ENCODE measurements at places on chromosomes 1 and 21.
A peak's percentile ranks its signal among the peaks of the same experiment; 100 is the strongest.

GRCh38 chr1:64516803-64517568 is 47.1 kb downstream of the CACHD1 start:
- no peak for DNase-seq

DNA sequence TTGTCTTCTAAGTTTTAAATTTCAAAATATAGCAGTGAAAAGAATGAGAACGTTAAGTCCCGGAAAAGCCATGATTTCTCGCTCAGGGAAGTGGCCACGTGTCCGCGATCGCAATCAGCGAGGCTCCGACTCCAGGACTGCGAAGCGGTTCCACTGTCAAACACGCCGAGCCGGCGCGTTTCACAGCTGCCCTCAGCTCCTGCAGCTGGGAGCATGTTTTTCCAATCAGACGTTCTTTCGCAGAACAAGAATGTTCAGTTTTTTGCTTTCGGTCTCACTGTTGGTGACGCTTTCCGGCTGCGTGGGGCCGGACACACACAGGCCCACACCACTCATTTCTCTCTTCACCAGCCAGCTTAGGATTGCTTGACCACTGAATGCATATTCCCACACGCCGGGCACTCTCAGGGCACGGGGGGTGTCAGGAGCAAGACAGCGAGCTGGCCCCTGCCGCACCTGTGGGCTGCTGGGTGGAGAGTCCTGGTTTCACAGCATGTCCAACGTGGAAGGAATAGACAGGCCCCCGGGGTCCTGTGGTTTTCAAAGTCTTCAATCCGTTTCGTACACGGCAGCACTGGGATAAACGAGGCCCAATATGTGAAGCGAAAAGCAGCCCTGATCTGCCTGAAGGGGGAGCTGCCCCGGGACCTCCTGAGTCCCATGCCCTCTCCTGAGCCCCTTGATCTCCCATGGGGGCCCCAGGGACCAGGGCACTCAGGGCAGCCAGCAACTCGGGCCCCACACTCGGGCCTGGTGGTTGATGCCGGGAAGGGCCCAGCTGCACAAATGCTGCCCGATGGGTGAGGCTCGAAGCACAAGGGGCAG is 47.3 kb upstream of the COL18A1 start:
- no peak for DNase-seq

DNA sequence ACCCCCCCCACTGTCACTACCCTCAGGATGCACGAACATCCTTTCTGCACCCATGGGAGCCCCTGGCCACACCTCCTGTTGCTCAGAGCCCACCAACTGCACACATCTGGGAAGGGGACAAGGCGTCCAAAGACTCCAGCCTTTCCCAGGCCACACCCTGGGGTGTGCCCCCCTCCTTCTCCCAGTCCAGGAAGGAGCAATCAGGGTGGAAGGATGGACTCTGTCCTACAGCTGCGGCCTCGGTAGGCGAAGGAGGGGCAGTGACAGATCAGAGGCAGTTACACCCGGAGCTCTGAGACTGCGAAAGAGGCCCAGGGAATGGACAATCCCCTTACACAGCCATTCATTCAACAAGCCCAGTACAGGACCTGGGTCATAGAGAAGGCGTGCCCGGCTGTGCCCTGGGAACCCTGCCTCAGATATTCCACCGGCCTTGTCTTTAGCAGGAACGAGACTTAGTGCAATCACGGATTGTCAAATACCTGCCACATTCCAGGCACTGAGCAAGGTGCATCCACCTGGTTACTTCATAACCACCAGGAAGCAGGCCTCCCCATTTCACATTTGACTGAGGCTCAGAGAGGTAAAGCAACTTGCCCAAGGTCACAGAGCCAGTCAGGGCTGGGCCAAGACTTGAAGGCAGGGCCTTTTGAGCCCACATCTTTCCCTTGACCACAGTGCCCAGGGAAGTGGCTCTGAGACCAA is 9.4 kb downstream of the HSPG2 start:
- no peak for DNase-seq

- DNase-seq: no peak
These were observed 110.9 kb downstream of the KCNN3 start for GRCh38 chr1:154759196-154759595.

DNA sequence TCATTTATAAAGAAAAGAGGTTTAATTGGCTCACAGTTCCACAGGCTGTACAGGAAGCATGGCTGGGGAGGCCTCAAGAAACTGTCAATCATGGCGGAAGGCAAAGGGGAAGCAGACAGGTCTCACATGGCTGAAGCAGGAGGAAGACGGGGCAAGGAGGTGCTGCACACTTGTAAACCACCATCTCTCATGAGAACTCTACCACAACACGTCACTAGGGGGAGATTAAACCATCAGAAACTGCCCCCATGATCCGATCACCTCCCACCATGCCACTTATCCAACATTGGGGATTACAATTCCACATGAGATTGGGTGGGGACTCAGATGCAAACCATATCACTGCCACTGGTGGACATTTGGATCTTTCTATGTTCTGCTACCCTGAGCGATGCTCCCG is 351.4 kb downstream of the NPHP4 start:
- DNase-seq: no peak

GRCh38 chr21:35234725-35235124 is 185.6 kb upstream of the RUNX1 start:
- DNase-seq: no peak

GRCh38 chr1:43137445-43138052 is 34.5 kb downstream of the EBNA1BP2 start:
- no peak for DNase-seq

DNA sequence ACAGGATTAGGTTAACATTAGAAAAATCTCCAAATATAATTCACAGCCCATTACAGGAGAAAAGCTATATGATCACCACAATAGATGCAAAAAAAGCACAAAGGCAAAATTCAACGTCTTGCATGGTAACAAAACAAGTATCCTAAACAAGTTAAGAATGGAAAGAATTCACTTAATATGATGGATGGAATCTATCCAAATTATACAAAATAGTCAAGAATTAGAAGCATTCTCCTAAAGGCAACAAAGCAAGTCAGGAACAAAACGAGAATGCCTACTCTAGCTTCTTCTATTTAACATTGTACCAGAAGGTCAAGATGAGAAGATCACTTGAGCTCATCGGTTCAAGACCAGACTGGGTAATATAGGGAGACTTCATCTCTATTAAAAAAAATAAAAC is 442.8 kb downstream of the SETD4 start:
- no peak for DNase-seq

- no peak for DNase-seq
These were observed 44.6 kb downstream of the WNT9A start for GRCh38 chr1:227903061-227903521.

DNA sequence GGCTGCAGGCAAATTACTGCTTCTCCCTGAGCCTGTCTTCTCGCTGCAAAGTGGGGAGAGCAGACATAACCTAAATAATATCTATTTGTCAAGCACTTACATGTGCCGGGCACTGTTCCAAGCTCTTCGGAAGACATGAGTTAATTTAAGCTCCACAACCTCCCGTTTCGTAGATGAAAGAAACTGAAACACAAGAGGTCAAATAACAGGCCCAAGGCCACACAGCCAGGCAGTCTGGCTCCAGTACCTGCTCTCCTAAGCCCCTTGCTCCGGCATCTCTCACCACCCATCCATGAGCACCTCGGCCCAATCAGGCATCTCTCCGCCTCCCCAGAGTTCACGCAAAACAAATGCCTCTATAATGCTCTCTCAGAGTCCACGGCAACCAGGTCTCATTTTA is 65.4 kb downstream of the TAS1R2 start:
- DNase-seq: peak; percentile 64

DNA sequence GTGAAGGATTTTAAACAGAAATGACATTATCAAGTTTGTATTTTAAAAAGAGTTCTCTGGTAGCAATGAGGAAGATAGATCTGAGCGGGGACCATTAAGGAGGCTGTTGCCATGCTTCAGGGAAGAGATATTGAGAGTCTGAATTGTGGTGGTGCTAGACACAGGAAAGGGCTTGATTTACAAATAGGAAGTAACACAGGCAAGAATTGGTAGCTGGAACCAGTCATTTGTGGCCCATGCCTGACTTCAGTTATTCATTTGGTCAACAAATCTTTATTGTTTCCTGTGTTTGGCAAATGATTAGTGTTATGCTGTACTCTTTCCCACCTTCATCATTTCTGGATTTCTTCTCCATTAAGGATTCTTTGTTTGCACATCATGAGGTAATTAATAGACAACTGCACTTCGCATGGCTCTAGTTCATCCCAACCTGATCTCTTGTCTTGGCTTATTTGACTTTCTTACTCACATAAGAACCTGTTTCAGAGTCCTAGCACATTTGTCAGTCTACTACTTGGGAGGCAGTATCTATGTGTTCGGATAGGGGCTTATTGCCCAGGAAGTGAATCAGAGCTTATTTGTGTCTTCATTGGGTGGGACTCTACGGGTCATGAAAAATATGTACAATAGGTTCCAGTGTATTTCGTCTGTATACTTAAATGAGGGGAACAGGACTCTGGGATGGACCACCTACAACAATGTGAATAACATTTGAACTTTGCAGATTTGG is 32.3 kb downstream of the EEIG2 start:
- no peak for DNase-seq

- no peak for DNase-seq
These were observed 36.8 kb upstream of the GALNT2 start for GRCh38 chr1:230030122-230030821.

- DNase-seq: no peak
These were observed 119.6 kb upstream of the CACYBP start for GRCh38 chr1:174880171-174880570.

- no peak for DNase-seq
These were observed 127.1 kb downstream of the PCNX2 start for GRCh38 chr1:233168384-233168783.

- no peak for DNase-seq
These were observed 139.1 kb upstream of the USH2A start for GRCh38 chr1:216562383-216562782.

GRCh38 chr1:11790880-11791715 is 14.7 kb downstream of the MTHFR start:
- no peak for DNase-seq

- no peak for DNase-seq
These were observed 24.3 kb downstream of the ZMYND12 start for GRCh38 chr1:42431514-42431913.

DNA sequence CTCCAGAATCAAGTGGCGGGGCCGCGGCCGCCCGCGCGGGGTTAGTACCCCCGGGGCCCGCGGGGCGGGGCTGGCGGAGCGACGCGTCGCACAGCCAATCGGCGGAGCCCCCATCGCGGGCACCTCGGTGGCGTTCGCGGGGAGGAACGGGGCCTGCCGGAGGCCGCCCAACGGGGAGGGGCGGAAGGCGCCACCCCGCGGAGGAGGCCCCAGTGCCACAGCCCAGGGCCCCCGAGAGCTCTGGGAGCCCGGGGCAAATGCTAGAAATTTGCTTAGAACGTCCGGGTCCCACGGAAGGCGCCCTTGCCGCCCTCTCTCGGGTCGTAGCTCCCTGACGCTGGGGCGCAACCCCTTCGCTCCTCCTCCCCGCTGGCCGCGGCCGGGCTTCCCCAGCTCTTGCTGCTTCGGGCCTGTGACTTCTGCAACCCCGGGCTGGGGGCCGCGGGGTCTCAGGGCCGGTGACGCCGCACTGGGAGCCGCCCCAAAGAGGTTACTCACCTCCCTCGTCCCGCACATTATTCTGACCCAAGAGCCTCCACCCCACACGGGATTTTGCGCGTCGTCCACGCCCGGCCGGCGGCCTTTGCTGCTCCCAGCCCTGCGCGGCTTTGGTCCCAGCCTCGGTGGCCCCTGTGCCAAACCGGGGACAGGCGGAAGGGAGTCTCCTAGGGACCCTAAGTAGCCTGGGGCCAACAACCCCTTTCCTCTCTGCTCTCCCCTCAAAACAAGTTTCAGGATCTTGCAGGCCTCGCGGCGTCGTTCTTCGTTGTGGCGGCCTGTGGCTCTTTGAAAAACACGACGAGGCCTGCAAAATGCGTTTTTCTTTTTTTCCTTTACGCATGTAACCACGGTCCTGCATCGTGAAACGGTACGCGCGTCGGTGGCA is at the start of gene RUNX3:
Gene RUNX3 (minus strand): TSS at position 17 of the 886 bp plus-strand sequence. CDS start 408 bp downstream, outside the sequence.
- DNase-seq: peak; percentile 68

DNA sequence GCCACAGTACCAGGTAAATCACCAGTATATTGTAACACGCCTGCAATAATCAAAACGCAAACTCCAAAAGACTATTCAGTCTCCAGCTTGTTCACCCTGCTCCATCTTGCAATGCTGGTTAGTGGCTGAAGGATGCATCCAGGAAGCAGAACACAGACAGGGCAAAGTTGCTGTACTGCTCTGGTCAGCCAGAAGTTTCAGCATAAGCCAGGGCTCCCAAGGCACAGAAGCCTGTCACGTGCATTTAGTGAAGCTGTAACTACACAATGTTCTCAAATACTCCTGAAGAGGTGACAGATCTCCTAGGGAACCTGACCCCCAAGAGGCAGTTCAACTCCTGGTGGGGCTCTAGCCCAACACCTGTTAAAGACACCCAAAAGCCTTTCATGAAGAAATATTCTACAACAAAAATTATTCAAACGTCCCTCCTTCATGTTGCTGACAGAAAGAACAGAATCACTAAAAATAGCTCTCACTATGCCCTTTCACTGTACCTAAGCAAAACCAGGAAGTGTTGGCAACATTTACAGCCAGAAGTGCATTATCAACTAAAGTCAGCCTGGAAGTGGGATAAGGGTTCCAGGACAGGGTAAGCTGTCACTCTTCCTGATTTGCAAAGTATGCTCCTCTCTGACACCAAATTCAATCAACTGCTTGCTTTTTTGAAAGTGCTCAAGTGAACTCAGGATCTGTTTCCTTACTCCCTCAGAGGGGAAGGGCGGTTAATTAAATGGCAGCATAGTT is 52.1 kb downstream of the SLC35D1 start:
- no peak for DNase-seq

- DNase-seq: no peak
These were observed 94.7 kb downstream of the CHD1L start for GRCh38 chr1:147337040-147337630.

- DNase-seq: no peak
These were observed 29.3 kb downstream of the SORT1 start for GRCh38 chr1:109368464-109368863.

- DNase-seq: no peak
These were observed 60.2 kb downstream of the FASLG start for GRCh38 chr1:172719066-172719627.

GRCh38 chr1:67629370-67630075 is 55.5 kb upstream of the GADD45A start:
- no peak for DNase-seq

DNA sequence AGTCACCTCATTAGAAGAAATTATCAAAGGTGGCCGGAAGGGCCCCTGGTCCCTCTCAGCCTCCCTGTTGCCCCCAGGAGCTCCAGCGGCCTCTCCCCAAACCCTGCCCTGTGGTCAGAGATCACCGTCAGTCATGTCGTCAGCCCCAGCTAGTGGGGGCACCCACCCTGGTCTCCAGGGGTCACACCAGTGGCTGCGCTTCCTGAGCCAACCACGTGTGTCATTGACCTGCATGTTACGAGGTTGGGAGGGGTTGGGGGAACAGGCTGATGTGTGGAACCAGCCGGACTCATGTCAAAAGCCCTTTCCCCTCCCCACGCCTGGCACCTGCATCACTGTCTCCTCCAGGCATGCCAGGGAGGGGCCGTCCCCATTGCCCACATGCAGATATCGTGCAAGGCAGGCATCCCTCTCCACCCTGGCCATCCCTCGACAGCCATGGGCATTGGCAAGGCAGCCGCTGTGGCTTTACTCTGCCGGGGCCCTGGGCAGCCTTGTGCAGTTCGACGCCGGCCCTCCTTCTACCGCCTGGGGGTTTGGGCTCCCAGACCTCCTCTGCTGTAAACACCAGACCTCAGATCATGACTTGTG is 128.7 kb downstream of the CRYAA start:
- DNase-seq: no peak
